ENCODE measurements at places on chromosomes 2 and 18.
A peak's percentile ranks its signal among the peaks of the same experiment; 100 is the strongest.

DNA sequence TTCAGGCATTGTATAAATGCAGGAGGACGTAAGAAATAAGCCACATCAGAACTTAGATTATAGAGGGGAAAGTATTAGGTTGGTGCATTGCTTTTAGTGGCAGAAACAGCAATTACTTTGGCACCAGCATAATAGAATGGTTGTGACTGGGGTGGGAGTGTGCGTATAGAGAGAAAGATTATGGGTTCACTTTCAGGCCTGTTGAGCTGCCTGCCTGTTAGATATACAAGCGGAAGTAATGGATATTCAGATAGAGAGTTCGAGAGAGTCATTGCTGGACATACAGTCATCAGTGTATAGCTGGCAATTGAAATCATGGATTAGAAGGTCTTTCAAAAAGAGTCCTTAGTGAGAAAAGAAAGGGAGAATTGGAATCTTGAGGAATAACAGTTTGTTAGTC, 139.2 kb upstream of the MYO3B start:
- no peak for DNase-seq

DNA sequence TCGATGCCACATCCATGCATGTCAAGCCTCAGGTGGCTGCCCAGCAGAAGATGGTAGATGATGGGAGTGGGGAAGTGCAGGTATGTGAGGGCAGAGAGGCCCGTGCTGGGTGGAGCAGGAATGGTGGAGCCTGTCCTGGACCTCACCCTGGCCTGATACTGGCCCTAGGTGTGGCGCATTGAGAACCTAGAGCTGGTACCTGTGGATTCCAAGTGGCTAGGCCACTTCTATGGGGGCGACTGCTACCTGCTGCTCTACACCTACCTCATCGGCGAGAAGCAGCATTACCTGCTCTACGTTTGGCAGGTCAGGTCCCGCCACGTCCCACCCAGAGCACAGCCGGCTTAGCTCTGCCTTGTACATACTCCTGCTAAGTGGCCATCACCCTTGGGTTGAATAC, 13.0 kb downstream of the VIL1 start:
- no peak for DNase-seq

DNA sequence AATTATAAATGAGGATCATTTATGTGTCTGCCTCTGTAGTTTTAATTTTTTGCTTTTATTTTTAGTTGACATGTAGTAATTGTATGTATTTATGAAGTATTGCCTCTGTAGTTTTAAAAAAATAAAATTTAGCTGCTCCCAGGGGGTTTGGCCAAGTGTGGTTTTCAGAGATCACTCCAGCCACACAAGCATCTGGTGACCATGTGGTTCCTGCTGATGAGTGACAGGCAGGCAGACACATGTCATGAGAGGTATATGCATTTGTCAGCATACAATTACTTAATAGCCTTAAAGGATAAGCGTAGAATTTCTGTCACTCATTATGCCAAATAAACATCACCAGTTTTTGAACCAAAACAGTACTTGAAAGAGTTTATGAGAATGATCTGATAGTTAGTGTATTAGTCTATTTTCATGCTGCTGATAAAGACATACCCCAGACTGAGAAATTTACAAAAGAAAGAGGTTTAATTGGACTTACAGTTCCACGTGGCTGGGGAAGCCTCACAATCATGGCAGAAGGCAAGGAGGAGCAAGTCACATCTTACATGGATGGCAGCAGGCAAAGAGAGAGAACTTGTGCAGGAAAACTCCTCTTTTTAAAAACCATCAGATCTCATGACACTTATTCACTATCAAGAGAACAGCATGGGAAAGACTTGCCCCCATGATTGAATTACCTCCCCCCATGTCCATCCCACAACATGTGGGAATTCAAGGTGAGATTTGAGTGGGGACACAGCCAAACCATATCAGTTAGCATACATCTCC, 29.6 kb downstream of the MREG start:
- no peak for DNase-seq

DNA sequence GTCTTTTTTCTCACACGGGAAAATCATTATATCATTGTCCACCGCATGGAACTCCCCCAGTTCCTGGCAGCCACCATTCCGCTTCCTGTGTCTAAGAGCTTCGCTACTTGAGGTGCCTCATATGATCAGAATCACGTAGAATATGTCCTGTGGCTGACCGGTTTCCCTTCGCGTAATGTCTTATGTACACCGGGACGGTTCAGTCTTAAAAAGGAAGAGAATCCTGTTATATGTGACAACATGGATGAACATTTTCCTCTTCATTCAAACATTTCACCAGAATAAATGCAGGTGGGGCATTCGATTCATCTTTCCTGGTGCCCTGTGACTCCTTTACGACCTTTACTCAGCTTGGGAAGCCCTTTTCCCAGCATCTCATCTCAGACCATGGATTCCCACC, 131.7 kb upstream of the TWIST2 start:
- no peak for DNase-seq

- no peak for DNase-seq
These were observed 4.4 kb downstream of the SULT1C4 start for GRCh38 chr2:108382196-108382595.

- peak; percentile 97 for DNase-seq
These were observed at the start of the genes STRADB and TRAK2 for GRCh38 chr2:201451292-201452057. TSS of gene STRADB (plus strand) at chr2:201451740. CDS start at chr2:201454841, 3,101 bp downstream. TSS of gene TRAK2 (minus strand) at chr2:201451458. CDS start at chr2:201420507, 30,951 bp downstream.

GRCh38 chr2:176093145-176093897, 800 bp downstream of the HOXD13 start:
- no peak for DNase-seq

DNA sequence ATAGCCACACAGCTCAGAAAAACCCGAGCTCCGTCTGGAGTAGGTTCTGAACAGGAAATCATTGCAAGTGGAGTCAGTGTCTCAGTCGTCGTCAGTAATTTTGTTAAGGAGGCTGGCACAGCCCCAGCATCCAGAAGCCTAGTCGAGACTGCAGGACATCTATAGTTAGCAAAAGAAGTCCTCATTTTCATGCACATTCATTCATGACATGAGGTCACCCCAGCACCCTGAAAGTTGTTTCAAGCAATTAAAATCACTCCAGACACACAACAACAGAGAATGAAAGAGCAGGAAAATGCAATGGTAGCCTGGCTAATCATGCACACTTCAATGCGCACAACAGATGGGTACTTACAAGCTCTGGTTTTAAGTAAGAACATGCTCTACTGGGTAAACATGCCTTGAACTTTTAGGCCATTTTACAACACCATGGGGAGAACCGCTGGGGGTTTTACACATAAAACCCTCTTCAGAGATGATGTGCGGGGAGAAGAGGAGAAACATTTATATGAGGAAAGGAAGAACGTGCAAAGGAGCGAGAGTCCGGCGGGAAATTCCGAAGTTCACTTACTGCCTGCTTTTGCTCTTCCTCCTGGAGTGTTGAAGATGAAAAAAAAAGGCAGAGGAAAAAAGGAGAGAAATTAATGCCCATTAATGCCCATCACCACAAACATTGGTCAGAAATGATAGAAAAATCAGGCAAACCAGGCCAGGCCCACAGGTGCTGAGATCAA, 77.4 kb upstream of the DNMT3A start:
- no peak for DNase-seq

DNA sequence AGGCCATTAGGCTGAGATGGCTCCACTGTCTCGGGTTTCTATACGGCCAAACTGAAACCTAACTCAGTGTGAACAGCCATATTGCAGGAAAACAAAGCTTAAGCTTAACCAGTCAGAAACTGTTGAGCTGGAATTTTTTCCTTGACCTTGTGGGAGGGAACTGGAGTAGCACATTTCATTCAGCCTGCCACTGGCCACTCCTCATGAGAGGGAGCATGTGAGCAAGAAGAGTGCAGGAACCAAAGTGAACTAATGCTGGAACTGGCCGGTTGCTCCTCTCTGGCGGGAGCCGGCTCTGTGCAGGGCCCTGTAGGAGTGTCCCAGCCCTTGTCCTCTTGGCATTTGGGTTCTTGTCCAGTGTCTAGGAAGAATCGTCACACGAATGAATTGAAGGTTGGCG, 5.9 kb upstream of the POLE4 start:
- peak; percentile 6 for DNase-seq

DNA sequence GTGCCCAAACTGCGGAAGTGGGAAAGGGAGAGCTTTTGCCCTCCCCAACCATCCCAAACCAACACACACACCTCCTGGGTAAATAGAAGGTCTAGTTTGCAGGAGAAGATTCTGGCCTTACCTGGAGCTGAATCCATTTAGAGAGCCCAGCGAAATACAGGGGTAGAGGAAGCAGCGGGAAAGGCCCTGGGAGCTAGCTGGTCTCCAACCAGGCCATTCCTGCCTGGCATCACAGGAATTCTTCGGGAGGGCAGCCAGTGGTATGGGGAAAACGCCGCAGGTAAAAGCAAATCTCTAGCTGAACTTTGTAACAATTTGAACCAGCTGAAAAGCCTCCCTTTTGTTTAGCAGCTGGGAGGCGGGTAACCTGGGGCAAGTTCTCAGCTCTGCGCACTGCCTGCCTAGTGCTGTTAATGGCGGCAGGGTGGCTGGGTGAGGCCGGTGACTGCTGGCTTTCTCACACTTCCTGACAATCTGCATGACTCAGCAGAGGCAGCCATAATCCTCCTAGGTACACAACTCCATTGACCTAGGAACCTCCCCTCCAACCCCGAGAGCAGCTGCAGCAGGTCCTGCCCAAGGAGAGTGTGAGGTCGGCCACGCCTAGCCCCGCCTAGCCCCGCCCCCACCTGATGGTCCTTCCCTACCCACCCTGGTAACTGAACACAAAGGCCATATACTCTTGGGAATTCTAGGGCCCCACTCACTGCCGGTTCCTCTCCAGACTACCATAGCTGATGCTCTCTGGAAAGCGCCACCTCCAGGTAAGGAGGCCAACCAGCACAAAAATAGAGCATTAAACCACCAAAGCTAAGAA, 483.8 kb upstream of the REG3G start:
- DNase-seq = no peak

DNA sequence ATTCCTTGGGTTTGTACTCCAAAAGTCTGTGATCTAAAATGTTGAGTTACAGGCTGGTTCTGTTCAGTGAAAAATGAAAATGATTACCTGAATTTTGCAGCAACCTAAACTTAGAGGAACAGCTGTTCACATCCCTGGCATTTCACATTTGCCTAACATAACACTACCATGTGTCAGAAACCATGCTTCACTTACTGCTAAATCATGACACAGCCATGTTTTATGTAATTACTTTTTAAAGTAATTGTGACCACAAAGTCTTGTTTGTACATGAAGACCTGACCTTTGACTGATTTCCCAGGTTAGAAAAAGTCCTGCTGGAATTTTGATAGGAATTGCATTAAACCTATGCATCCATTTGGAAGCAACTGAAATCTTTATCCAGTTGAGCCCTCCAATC, 79.1 kb downstream of the FAM168B start:
- no peak for DNase-seq

- peak; percentile 10 for DNase-seq
These were observed 1.0 kb downstream of the GAREM2 start for GRCh38 chr2:26173776-26174482.

All from upper lobe of left lung (tissue), 6 donors.